ENCODE measurements at places on chromosomes 1 and 21. TPM values are rescaled to one million over a fixed set of nuclear protein-coding genes. Genes with fewer than 3 reads are reported as not detected.

- DNase-seq, result no peak
Measured at GRCh38 chr1:18341291-18342069, 139.2 kb upstream of the KLHDC7A start.

DNA sequence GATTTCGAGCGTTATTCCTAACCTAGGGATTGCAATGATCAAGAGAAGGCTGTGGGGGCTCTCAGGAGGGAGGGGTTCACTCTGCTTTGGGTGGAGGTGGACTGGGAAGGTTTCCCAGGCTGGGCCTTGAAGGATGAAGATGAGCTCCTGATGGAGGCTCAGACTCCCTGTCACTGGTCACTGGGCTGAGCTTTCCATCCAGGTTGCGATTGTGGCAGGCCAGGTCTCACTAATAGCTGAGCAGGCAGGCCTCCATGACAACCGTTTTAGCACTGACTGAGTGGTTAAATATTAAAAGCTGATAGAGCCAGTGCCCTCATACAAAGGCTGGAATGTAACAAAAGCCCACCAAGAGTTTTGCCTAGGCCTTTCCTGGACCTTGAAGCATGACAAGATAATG is 36.2 kb upstream of the EFCAB14 start:
- no peak for DNase-seq

GRCh38 chr1:53112271-53112774 is 30.1 kb downstream of the SLC1A7 start:
- no peak for DNase-seq

RPF1 gene
- total RNA-seq, result 24.3 TPM

DNA sequence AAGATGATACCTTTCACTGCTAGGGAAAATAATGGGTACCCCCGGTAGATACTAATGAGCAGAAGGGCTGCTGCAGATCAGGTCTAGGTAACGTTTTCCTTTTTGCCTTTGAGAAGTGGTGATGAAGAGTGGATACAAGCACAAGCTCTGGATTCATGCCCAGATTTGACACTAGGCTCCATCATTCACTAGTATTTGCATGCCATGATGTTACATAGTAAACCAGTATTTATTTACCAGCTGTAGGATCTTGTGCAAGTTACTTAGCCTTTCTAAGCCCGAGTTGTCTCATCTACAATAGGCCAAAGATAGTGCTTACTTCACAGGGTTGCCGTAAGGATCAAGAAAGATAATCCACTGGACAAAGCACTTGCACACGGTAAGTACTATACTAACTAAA is 14.2 kb downstream of the PTPN14 start:
- DNase-seq, result no peak

MLLT11 gene
- 5.4 TPM for total RNA-seq

CD34 gene
- total RNA-seq, result 26.9 TPM

All from mucosa of descending colon (tissue), 3 donors.